Neural crest cell (in vitro differentiated cells): ENCODE measurements at places on chromosomes 12 and 14. TPM values are rescaled to one million over a fixed set of nuclear protein-coding genes. Genes with fewer than 3 reads are reported as not detected.

The PPM1H gene
- total RNA-seq = 3.5 and 3.7 TPM in 2 replicates

The B3GNT4 gene
- 0.19 and 0.41 TPM in 2 replicates for total RNA-seq

DNA sequence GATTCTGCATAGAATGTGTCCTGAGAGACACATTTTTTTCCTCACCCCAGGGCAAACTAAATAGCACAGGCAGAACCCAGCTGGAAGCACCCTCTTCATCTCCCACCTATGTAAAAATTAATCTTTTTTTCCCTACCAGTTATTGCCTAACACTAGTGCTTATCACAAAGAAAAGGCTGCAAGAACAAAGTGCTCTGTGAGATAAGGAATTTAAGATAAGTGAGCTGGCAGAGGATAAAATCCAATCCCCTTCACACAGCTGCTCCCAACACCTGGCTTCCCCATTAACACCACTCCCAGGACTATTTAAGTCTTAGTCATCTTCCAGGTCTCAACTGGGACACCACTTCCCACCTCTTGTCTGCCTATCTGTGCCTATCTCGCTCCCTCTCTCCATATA, 75.2 kb downstream of the TTC9 start:
- no peak for DNase-seq

- DNase-seq = no peak
Measured at GRCh38 chr14:49405291-49405690, 180.9 kb downstream of the RPS29 start.

DNA sequence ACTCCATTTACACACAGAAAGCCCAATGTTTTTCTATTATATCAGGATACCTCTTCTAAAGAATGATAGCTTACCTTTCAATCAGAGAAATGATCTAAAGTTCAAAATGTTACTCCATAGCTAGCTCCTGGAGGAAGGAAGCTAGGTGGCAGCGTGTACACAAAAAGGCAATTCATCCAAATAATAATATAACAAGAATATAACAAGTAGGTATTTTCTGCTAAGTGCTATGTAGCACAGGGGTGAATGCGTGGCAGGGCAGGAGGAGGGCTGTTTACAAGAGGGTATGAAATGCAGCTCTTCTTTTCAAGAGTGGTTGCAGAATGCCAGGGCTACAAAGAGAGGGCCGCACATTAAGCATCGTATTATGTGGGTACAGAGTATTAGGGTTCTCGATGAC, 663 bp upstream of the SNAPC1 start:
- DNase-seq = no peak

GRCh38 chr12:97756741-97757140, 294.1 kb downstream of the RMST start:
- DNase-seq = no peak

DNA sequence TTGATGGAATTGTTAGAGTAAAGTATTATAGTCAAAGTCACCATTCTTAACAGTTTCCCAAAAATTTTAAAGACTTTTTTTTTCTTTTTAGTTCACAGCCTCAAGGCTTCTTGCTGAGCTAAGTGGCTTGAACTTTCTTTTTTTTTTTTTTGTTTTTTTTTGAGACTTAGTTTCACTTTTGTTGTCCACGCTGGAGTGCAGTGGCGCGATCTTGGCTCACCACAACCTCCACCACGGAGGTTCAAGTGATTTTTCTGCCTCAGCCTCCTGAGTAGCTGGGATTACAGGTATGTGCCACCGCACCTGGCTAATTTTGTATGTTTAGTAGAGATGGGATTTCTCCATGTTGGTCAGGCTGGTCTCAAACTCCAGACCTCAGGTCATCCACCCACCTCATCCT, 92.8 kb downstream of the SETD3 start:
- DNase-seq = no peak

GRCh38 chr12:117484901-117485300, 123.5 kb upstream of the NOS1 start:
- DNase-seq = no peak

DNA sequence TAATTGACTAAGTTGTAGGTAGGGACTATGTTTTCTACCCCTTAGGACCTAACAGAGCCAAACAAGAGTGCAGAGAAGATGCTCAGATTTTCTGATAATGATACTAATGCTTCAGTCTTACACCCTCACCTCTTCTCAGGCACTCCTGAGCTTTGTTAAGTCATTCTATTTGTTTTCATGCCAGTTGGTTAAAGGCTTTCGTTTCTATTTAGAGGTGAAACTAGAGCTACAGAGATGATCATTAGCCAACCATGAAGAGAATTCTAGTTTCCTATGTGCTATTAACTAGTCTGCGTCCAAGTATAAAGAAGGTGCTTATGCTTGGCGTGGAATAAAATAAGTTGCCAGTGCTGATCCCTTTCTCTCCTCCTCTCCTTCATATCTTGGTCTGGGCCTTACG, 34.6 kb upstream of the PYGL start:
- DNase-seq = no peak

- DNase-seq = no peak
Measured at GRCh38 chr12:5088586-5089264, 45.0 kb downstream of the KCNA5 start.

- no peak for DNase-seq
Measured at GRCh38 chr14:46964378-46964777, 312.8 kb upstream of the RPL10L start.

DNA sequence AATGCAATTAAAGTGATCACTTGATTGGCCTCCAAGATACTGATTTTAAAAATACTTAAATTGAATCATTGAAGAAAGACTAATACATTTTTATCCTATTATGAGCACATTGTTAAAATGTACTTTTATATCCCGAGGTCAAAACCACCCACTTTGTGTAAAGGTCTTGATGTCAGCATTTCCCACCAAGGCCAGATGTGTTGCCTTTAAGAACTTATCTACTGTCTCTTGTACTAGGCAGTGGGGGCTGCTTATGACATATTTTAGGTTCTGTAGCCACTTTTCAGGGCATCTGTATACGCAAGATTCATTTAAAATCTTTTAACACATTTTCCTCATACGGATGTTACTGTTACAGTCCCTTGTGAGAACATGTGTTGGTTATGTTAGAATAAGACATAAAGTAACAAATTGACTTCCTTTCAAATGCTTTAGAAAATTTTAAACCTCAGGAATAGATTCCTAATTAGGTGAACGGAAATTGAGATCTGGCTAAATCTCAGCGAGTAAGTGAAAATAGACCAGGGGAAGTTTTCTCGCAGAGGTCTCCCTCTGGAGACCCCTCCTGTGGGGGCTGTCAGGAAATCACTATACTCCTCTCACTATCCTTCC, 456.2 kb downstream of the ADAMTS20 start:
- no peak for DNase-seq

- no peak for DNase-seq
Measured at GRCh38 chr14:91946622-91947474, 646 bp downstream of the FBLN5 start.

The GPR137C gene
- 3.9 and 4.2 TPM in 2 replicates for total RNA-seq

- DNase-seq = no peak
Measured at GRCh38 chr14:23418021-23418420, 9.9 kb upstream of the MYH6 start.

DNA sequence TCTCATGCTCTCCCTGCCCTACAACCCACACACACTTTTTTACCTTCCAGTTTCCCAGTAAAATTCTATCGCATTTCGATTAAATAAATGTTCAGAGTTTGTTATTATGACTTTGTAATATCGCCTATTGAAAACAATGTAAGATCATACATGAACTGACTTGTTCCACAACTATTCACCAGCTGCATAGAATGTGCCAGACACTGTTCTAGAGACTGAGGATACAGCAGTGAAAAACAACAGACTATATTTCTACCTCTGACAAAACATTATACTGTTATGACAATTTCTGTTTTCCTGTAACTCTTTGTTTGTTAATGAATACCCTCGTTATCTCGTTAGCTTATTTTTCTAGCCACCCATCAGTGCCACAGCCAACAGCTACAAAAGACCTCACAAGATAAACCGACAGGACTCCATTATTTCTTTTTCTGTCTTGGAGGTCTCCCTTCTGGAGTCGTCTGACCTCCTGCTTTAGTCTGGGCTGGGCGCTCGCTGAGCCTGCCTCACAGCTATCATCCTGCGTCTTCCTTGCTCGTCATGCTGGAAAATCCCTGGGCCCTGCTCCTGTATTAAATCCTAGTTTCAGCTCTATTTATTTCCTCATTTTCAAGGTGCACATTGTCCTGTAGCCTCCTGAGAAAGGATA, 498.9 kb downstream of the DIO2 start:
- DNase-seq = no peak

DNA sequence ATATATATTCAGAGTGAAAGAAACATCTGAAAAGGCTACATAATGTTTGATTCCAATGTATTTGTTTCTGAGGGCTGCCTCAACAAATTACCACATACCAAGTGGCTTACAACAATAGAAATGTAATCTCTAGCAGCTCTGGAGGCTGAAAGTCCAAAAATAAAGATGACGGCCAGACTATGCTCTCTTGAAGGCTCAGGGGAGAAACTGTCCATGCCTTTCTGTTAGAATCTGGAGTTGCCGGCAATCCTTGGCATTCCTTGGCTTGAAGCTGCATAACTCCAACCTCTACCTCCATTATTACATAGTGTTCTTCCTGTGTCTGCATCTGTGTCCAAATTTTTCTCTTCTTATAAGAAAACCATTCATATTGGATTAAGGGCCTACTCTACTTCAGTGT, 68.1 kb upstream of the PLEKHG7 start:
- no peak for DNase-seq

The CEP128 gene
- 25.8 and 30.7 TPM in 2 replicates for total RNA-seq

- DNase-seq = no peak
Measured at GRCh38 chr14:95685978-95686922, at the start of gene TCL1B. TSS of gene TCL1B (plus strand) at chr14:95686426. CDS start at chr14:95686468, 42 bp downstream.

The B4GALNT3 gene
- total RNA-seq = 2.6 and 3.1 TPM in 2 replicates

- no peak for DNase-seq
Measured at GRCh38 chr12:26298785-26299621, 103.6 kb downstream of the SSPN start.

The RASSF3 gene
- 18.1 and 19.0 TPM in 2 replicates for total RNA-seq

- DNase-seq = no peak
Measured at GRCh38 chr12:91562476-91562875, 379.9 kb upstream of the DCN start.

DNA sequence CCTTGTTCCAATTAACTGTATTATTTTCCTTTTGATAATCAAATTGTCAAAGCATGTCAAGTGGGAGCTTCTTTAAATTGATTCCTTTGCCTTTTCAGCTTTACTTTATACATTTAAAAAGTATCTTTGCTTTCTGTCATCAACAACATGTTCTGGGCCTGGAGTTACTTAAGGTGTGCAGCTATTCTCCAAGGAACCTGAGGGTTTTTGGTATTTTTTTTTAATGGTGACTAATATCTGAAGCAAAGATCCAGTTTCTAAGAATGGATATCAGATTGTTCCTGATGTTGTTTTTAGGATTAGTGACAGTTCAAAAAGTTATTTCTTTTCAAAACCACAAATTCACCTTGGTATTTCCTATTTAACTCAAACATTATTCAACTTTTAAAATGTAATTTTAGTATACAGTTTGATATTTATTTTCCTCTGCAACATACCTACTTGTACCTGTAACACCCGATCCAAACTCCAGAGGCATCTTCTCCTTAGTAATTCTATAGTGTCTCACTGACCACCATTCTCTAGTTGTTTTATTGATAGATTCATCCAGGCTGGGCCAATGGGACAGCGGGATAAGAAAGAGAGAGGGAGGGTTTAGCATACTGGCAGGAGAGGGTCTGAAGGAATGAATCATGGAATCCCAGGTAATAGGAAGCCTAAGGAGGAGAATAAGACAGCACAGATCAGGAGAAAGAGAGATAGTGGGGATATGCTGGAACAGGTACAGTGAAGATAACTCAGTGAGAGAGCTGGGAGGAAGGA, 3.1 kb downstream of the CBLN3 start:
- no peak for DNase-seq

The HNF1A gene
- total RNA-seq = not detected in 2 replicates

DNA sequence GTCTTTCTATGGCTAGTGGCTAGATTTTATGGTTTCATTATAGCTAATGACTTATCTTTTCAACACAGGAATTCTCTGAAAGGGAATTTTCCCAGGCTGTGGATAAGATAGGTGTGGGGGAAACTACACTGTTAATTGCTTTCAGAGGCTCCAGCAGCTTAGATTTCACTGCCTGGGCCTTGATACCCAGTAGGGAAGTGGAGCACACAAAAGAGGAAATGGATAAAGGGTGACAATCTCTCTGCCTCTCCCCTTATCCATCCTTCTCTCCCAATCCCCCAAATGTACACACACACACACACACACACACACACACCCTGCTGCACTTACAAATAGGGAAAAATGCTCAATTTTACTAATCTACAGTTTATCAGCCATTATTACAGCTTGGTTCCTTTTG, 19.1 kb downstream of the SIX4 start:
- DNase-seq = no peak

DNA sequence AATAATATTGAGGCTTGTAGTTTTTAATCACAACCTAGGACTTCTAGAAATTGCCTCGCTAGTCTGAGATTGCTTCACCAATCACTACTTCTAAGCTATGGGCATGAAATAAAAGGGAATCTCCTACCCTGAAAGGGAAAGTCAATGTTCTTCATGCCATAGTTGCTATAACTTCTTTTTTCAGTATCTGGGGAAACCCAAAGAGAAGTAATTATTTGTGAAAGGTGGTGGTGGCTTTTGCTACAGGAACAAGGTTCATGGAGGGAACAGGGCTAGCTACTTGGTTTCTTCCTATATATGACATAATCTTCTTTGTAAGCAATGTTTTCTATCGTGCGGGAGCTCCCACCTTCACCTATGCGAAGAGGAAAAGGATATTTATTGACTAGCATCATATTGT, 61.6 kb upstream of the DNM1L start:
- DNase-seq = no peak

The GARIN6 gene
- total RNA-seq = not detected in 2 replicates

The CELA1 gene
- total RNA-seq = not detected in 2 replicates
